ENCODE measurements at places on chromosomes 7 and 10. TPM values are rescaled to one million over a fixed set of nuclear protein-coding genes. Genes with fewer than 3 reads are reported as not detected.

- no peak for DNase-seq
Observed at GRCh38 chr7:57417736-57418135, 32.2 kb upstream of the ZNF716 start.

DNA sequence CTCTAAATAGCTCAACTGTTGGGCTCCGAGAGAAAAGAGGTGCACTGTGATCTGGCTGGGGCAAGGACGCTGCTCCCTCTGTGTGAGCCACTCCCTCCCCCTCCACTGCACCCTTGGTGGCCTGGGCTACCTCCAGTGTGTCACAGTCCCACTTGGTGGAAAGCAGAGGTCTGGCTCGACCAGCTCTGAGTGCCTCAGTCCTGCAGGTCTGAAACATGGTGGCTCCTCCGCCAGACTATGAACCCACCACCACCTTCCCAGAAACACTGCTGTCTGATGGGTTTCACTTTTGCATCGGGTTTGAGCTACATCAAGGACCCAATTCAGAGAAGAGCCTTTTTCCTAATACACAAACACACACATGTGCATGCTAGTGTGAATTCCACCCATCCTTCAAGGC, 500.1 kb downstream of the RPS24 start:
- no peak for DNase-seq

DNA sequence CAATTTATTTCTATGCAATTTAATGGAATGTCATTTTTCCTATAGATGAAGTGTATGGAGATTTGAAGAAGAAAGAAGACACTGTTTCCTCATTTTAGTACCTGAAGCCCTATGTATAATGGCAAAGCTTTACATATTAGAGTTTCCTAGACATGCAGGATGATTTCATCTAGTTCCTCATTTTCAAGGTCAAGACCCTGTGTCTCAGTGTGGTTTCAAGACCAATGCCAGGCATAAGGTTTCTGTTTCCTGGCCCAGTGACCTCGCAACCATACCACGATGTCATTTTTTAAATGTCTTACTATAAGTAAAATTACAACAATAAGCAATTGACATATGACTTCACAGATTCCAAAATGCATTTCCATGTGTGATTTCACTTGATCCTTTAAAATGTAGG, 336.5 kb upstream of the PRKCQ start:
- DNase-seq, result no peak

DNA sequence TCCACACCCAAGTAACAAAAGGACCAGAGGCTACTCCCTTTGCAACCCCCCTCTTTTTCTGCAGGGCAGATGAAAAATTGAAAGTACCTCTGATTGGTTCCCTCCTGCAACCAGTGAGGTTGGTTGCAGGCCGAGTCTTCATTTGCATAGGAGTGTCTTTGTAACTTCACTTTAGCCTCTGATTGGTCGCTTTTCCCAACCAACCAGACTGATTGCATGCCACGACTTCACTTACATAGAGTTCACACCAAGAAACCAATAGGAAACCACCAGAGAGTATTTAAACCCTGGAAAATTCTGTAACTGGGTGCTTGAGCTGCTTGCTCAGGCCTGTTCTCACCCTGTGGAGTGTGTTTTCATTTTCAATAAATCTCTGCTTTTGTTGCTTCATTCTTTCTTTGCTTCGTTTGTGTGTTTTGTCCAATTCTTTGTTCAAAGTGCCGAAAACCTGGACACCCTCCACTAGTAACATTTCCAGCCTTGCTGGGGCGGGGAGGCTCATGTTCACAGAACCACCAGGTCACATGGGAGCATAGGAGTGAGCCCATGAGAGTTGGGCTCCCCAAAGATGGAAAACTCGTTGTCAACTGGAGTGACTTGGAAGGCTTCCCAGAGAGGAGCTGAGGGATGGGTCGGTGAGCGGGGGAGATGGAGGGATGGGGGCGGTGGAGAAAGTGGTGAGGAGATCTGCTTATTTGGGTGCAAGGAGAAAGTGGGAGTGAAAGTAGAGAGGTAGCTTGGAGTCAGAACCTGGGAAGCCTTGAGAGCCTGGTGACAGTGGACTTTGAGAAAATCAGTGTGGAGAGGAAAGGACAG, 223.6 kb downstream of the GFRA1 start:
- DNase-seq, result no peak

DNA sequence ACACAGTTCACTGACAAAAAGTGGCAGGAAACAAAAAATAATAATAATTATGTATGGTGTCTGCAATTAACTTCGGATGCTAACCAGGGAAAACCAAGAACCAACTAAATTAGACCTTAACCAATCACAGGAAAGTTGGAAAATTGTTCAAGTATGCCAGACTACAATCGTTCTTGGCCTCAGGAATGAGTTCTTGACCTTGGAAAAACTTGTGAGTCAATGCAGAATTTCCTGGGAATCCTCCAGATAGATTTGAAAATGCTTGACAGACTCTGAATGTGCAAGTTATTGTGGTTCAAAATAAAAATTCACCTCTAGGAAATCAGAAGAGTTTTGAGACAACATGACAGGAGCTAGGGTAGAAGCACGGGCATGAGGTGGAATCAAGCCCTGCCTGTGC, 171.5 kb downstream of the C7orf25 start:
- no peak for DNase-seq

TDRD1 gene
- polyA plus RNA-seq, result 0.06 TPM

LHFPL3 gene
- 8.5 TPM for polyA plus RNA-seq

- DNase-seq, result no peak
Observed at GRCh38 chr7:110922906-110923305, 168.0 kb upstream of the LRRN3 start.

DNA sequence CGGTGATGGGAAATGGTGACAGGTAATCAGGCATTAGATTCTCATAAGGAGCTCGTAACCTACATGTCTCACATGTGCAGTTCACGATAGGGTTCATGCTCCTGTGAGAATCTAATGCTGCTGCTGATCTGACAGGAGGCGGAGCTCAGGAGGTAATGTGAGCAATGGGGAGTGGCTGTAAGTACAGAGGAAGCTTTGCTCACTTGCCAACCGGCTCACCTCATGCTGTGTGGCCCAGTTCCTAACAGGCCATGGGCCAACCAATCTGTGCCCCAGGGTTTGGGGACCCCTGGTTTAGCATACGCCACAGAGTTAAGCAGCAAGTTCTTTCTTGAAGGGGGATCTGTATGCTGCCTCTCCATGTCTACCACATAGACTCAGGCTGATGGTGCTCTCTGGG, 133.1 kb downstream of the IQUB start:
- DNase-seq, result no peak

DNA sequence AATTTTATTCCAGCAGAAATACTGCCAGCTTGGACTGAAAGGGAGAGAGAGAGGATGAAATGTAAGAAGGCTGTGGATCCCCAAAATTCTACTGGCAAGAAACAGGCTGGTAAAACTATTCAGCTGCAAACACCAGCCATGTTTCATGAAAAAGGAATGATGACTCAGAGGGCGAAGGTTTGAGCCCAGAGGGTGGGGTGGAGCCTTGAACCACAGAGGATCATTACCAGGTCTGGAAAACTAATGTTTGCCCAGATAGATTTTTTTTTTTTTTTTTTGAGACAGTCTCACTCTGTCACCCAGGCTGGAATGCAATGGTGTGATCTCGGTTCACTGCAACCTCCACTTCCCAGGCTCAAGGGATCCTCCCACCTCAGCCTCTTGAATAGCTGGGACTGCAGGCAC, 41.7 kb upstream of the NRF1 start:
- no peak for DNase-seq

DNA sequence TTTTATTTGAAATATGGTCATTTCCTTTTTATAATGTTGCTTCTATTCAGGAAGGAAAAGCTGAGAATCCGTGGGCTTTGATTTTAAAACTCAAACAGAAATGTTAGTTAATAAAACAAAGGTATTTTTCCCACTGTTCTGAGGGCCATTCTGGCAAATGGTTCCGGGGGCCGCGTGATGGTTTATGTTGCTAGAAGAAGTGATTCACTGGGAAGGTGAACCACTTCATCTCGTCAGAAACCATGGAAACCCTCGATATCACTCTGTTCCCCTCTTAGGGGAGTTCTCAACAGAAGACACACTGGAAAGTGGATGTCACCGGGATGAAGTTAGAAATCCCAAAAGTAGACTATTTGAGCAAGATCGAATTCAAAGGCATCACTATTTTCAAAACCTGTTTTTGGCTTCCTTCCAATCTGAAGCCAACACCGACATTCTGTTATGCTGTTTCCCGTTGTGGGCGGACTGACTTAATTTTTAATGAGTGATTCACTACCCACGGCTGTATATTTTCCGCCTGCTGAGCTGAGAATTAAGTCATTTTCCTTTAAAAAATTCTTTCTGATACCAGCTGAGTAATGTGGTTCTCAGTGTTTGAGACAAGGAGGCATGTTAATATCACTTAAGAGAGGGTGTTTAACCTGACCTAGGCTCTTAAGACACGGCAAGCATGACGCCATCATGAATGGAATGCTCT, 84.1 kb downstream of the PTPRE start:
- no peak for DNase-seq

GRCh38 chr10:44936314-44936975, 23.2 kb upstream of the RASSF4 start:
- DNase-seq, result no peak

CYP2C19 gene
- not detected for polyA plus RNA-seq

DNA sequence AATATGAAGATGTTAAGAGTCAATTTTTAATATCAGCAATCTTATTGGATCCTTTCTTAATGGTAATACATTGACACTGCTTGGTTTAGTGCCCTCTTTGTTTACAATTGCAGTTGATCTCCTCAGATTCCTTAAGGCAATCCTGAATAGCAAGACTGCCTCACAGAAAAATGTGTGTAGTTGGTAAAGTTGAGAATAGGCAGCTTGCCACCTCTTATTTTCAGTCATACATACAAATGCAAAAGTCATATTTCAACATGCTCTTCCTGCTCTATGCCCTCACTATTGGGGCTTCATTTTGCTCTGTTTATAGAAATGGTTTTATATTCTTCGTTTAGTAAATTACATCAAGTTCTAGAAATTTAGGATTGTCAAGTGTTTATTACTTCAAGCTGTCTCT, 661.1 kb upstream of the ANKRD30A start:
- DNase-seq, result no peak

DNA sequence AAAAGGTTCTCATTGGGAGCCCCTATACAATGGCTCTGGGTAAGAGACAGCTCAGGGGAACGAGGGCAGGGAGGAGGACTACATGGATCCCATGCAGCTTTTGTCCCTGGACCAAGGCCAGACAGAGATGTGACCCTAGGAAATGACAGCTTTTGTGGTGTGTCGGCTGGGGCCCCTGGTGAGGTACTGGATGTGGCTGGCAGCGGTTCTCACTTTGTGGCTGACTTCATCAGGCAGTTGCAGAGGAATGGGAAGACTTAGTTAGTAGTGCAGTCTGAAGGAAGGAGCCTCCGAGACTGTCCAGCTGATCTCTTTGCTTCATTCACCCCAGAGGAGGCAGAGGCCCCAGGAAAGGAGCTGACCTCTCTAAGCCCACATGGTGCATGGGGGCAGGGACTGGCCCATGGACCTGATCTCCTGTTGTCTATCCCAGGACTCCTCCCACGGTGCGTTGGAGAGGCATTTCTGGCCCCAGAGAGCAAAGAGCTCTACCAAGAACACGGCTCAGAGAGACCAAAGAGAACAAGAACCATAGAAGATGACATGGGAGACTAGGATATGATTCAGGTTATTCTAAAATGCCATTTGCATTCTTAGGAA, 202.9 kb downstream of the RPS24 start:
- no peak for DNase-seq

CWF19L1 gene
- polyA plus RNA-seq, result 32.5 TPM
